BJ (cell line): ENCODE measurements at places on chromosomes 2 and 18.

DNA sequence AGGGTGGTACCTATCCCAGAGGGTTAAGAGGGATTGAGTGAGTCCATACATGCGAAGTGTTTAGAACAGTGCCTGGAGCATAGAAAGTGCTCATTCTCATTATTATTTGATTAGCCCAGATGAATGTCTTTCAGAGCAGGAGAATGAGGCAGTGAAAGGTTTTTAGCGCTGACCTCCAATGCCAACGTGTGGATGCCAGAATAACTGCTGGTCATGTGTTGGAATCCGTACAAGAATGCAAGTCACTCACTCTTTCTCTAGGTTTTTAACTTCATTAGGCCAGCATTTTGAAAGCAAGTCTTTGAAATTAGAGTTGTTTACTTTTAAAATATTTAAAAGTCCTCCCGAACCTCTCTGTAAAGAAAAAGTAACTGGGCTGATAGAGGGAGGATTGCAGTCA lies 374.2 kb downstream of the EN1 start:
- DNase-seq, result no peak

DNA sequence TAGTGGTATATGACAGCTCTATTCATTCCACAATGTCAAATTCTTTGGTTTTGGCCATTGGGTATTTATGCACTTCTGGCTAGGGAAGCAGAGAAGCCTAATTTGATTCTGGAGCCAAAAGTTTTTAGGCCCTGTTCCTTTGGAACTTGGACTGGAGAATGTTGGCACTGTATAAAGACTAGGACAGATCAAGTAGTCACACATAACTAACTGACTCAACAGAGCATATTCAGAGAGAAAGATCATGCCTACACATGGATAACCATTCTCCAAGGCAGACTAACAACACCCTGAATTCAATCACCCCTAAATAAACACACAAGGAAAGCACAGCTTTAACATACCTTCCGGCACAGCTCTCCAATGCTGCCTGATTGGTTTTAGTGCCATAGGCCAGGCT lies 62.9 kb downstream of the ARHGAP15 start:
- DNase-seq, result no peak

DNA sequence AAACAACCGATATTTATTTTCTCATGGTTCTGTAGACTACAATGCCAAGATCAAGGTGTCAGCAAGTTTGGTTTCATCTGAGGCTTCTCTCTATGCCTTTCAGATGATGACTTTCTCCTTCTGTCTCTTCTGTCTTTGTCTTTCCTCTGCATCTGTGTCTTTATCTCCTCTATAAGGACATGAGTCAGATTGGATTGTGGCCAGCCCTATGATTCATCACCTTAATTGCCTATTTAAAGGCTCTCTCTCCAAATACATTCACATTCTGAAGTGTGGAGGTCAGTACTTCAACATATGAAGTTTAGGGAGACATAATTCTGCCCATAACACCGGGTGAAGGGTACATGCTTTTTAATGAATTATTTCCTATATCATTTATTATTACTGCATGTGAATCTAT lies 71.2 kb upstream of the CNTNAP5 start:
- no peak for DNase-seq

- no peak for DNase-seq
These were observed 273.3 kb downstream of the GLI2 start for GRCh38 chr2:121008975-121009374.

DNA sequence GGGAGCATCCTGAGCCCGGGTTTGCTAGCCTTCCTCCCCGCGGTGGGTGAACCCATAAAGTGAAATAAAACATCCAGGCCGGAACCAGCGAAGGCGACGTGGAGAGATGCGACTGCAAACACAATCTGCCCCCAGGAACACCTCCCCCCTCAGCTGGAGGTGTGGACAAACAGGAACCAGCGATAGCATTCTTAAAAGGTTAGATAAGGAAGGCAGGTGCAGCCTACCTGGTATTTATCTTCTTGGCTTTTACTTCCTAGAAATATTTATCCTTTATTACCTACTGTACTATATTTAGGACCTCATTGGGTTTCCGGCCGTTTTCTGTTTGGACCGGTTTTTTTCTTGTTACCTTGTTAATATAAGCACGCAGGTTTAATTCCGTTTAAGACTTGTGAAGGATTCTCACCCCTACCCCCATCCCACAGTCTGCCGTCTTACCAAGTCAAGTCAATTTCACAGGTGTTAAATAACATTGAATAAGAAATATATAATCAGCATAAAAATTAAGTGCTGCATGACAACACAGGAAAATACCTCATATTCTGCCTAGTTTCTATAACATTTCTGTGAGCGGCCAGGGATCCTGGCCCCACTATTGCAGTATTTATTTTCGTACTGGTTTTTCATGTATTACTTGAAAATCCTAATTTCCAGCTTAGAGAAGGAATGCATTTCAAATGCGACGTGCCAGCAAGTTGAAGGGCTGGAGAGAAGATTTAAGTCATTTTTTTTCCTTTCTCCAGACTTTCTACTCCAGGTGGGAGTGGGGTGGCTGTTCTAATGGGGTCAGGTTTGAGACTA lies 224.0 kb upstream of the ID2 start:
- DNase-seq, result no peak

GRCh38 chr2:71530641-71531332 lies 77.4 kb downstream of the DYSF start:
- DNase-seq, result no peak

DNA sequence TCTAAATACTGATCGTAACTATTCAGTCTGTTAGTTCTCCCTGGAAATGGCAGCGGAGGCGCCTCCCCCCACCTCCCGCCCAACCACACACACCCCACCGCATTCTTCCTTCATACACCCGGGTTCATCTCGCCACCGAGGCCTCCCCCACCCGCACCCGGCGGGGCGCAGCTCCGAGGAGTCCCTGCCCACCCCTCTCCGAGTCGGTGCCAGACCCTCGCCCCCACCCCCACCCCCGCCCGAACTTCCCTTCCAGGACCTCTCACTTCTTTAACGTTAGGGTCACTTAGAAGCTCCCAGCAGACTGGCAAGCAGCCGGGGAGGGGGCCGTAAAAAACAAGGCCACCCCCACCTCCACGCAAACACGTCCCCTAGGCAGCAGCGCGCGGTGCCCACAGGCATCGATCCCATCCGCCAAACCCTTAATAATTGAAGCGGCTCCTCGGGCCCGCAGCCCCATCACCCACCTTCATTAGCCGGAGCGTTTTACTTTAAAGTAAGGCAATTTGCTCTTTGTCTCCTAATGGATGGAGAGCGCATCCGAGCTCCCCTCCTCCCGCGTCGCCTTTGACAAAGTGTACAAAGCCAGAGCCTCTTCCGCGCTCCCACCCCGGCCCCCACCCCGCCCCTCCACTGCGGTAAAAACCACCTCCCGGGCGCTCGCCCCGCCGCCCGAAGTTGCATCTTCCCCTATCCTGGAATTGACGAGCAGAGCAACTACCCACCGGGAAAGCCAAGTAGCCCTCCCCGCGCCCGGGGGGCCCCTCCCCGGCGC lies 624 bp downstream of the ZNF516 start:
- DNase-seq, result no peak

DNA sequence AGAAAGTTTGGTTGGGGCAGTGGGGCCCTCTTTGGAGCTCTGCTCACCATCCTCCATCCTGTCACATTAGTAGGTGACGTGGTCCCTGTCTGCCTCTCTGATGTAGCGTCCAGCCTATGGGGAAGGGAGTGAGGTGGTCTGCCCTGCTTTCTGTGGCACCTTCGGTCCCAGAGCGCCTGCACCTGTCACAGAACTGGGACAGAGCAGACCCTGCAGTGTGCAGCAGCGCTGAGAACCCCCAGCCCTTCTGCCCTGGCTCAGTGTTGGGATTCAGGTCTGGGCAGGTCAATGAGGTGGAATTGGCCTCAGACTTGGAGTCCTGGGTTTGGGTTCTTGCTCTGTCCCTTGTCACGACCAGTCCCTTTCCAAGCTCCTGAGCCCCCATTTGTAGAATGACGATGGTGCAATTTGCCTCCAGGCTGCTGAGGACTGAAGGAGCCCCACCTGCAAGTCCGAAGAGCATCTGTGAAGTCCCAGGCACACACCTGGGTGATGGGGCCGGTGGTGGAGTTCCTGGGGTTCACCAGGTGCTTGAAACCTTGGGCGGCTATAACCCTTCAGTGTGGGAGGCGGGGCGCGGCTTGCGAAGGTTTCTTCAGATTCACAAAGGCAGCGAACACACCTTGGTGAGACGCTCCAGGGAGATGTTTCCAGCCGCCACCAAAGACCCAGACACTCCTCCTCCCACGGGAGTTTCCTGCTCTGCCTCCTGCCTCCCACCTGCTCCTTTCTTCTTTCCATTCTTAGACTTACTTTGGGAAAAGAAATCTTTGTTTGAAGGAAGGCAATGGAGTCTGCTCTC lies 265.4 kb upstream of the HDAC4 start:
- DNase-seq, result no peak

DNA sequence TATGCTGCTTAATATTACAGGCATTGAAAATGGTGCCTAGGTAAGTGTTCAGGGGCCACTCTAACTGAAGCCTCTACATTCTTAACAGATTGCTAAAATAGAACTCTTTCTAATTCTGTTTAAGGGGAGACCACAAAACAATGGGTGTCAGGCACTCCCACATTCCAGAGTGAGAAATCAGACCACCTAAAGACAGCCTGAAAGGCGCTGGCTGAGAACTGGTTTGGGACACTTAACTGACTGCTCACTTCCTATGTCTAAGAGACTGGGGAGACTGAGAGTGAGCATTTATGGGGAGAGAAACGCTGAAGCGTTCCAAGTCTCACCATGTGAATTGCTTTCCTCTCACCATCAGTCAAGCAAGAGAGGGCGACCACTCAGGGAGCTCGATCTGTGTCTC lies 108.8 kb upstream of the ITGB6 start:
- peak; percentile 50 for DNase-seq

DNA sequence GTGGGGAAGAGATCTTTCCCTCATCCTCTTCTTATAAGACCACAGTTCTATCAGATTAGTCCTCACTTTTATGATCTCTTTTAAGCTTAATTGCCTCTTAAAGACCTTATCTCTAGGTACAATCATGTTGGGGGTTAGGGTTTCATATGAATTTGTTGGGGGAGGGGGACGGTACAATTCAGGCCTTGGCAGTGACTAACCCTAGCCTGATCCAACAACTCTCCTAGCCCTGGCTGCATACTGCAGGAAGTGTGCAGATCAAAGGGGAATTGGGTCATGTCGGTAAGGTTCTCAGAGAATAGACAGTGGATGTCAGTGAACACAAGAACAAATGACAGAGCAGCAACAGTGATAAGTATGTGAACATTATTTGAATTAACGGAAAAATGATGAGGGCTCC lies 16.4 kb downstream of the CAPN13 start:
- no peak for DNase-seq

- DNase-seq, result no peak
These were observed 79.6 kb upstream of the RAPGEF4 start for GRCh38 chr2:172655838-172656573.

DNA sequence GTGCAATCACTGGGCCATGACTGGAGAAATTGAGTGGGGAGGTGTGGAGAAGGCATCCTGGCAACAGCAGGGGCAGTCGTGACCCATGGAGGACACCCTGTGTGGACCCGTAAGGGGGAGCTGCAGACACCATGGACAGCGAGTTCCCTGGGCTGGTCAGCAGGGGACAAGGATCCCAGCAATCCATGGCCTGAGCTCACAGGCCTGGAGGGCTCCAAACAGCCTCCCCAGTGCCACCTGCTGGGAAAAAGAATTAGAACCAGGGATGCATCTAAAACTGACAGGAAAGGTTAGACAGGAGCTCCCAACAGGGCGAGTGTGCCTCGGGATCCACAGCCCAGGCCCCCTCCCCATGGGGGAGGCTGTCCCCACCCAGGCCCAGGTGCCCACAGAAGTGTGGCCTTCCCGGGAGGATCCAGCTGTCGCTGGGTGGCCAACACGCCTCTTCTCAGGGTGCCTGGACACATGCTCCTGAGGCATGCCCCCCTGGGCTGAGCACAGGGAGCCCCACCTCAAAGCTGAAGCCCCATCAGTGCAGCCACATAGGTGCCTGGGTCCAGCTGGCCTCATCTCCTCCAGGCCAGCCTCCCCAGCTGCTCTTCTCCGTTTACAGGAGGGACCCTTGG lies 20.5 kb upstream of the KIF1A start:
- no peak for DNase-seq

GRCh38 chr2:165448406-165448805 lies 21.1 kb upstream of the CSRNP3 start:
- no peak for DNase-seq

- no peak for DNase-seq
These were observed 58.9 kb upstream of the CTNNA2 start for GRCh38 chr2:79453918-79454317.

DNA sequence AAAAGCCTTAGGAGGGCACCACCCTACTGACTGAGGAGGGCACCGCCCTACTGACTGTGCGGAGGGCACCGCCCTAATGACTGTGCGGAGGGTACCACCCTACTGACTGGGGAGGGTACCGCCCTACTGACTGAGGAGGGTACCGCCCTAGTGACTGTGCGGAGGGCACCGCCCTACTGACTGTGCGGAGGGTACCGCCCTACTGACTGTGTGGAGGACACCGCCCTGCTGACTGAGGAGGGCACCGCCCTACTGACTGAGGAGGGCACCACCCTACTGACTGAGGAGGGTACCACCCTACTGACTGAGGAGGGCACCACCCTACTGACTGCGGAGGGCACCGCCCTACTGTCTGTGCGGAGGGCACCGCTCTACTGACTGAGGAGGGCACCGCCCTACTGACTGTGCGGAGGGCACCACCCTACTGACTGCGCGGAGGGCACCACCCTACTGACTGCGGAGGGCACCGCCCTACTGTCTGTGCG lies 150.2 kb upstream of the NFATC1 start:
- DNase-seq, result no peak

DNA sequence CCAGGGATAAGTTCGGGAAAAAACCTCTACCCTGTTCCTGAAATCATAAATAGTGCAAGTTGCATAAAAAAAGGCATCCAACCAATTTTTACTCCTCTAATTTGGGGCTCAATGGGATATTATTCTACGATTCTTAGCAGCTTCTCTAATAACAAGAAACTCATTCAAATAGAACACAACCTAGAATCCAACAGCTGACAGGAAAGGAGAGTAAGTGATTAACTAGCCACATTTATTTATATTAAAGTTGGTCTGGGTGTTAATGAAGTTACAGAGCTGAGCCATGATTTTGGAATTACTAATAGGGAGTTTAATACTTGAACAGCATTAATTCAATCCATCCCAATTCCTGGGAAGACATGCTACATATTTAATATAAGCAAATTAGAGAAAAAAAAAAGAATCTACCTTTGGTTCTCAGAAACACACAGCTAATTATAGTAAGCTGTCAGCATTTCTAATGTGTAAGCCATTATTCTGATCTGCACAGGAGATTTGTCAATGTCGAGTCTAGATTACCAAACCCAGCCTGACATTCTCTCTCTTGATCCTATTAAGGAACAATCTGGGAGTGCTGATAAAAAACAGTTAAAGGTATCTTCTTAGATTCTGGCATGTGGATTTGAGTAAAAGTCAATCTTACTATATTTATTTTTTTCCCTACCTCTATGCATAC lies 267.7 kb downstream of the NBAS start:
- DNase-seq, result no peak

- DNase-seq, result no peak
These were observed 106.5 kb downstream of the SMAD7 start for GRCh38 chr18:48844271-48844670.

DNA sequence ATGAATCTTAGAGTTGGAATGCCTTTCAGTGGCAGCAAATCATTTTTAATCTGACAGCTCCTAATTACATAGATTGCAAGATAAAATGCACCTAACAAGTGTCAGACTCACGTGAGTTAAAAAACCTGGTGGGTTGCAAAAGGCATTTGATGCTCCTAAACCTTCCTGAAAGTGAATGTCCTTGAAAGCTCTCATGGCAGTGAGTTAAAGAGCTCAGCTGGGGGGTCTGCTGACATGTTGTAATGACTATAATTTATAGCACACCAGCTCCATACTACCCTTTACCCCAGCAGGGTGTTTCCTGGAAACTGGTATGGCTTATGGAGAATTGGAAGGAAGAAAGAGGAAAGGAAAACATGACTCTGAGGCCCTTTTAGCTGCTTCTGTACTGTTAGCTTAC lies 91.9 kb upstream of the CAVIN2 start:
- no peak for DNase-seq
